ENCODE measurements at places on chromosomes 6 and 20. TPM values are rescaled to one million over a fixed set of nuclear protein-coding genes. Genes with fewer than 3 reads are reported as not detected.

- no peaks in the 10 kb centered on the region for H3K27me3 ChIP-seq
- no peak overlapping the region for H3K27ac ChIP-seq
- H3K4me1 ChIP-seq = no peaks in the 10 kb centered on the region
- H3K36me3 ChIP-seq = no peaks in the 10 kb centered on the region
- no peak overlapping the region for H3K4me3 ChIP-seq
Measured at GRCh38 chr6:18712595-18712994, 325.4 kb downstream of the RNF144B start.

DNA sequence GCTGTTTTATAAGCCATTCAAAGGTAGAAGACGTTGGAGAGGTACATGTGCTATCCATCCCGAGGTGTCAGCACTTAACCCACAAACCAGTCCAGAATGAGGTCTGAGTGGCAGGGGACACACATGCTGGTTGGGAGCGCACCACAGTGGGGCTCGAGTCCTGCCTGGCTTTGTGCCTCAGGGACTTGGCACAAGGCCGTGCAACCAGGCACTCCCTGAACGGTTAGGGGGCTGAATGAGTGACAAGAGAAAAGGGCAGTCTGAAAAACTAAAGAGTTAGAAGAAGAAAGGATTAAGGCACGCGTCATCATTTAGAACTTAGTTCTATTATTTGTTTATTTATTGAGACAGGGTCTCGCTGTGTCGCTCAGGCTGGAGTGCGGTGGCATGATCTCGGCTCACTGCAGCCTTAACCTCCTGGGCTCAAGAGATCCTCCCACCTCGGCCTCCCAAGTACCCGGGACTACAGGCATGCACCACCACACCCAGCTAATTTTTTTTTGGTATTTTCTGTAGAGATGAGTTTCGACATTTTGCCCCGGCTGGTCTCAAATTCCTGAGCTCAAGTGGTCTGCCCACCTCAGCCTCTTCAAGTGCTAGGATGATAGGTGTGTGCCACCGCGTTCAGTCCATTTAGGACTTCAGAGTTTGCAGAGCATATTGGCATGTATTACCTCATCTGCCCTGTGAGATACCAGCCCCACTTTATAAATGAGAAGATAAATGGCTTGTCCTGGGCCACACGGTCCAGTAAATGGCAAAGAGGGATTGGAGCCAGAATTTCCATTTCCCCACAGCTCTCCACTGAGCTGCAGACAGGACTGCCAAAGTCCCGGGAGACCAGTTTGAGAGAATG, 47.4 kb upstream of the IRF4 start:
- peaks cover 24% of the 10 kb centered on the region for H3K4me1 ChIP-seq
- H3K36me3 ChIP-seq = peaks cover 6% of the 10 kb centered on the region
- H3K27me3 ChIP-seq = no peaks in the 10 kb centered on the region
- H3K4me3 ChIP-seq = no peak overlapping the region
- no peak for DNase-seq

Gene EMILIN3
- 0.58 TPM for total RNA-seq

Gene HAO1
- total RNA-seq = not detected

GRCh38 chr20:63810730-63811490, 20.2 kb downstream of the ZBTB46 start:
- no peak overlapping the region for H3K27ac ChIP-seq
- DNase-seq = no peak
- H3K27me3 ChIP-seq = no peaks in the 10 kb centered on the region
- no peaks in the 10 kb centered on the region for H3K4me1 ChIP-seq
- no peaks in the 10 kb centered on the region for H3K36me3 ChIP-seq

Gene CDSN
- not detected for total RNA-seq

Gene ARMC2
- 3.3 TPM for total RNA-seq

Gene PBOV1
- not detected for total RNA-seq

Gene GGTLC1
- total RNA-seq = not detected

GRCh38 chr6:47162793-47163192, 120.7 kb upstream of the ADGRF1 start:
- H3K27ac ChIP-seq = no peak overlapping the region
- H3K36me3 ChIP-seq = no peaks in the 10 kb centered on the region
- no peak overlapping the region for H3K4me3 ChIP-seq
- H3K4me1 ChIP-seq = no peaks in the 10 kb centered on the region
- DNase-seq = no peak

Gene NKAIN2
- total RNA-seq = not detected

DNA sequence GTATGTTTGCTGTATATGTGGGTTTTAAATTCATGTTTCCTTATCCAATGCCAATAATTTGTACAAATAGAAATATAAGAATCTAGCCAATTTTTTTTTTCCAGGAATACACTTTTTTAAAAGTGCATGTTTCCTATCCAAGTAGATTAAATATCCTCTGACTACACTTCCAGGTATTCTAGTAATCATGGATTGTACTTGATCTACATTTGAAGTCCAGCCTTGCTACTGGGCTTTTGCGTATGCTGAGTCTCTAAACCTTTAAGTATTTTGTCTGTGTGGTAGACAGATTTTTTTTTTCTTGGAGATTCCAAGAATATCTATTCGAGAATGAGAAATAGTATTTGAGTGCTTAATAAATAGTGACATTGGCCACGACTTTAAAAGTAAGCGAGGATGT, 188.3 kb downstream of the SASH1 start:
- no peaks in the 10 kb centered on the region for H3K4me1 ChIP-seq
- no peak overlapping the region for H3K4me3 ChIP-seq
- H3K36me3 ChIP-seq = no peaks in the 10 kb centered on the region
- no peaks in the 10 kb centered on the region for H3K27me3 ChIP-seq
- H3K27ac ChIP-seq = no peak overlapping the region
- no peak for DNase-seq

Gene TRIM40
- not detected for total RNA-seq

Gene SLC13A3
- not detected for total RNA-seq

Gene ADAM33
- not detected for total RNA-seq

Gene SLC35F1
- total RNA-seq = not detected

DNA sequence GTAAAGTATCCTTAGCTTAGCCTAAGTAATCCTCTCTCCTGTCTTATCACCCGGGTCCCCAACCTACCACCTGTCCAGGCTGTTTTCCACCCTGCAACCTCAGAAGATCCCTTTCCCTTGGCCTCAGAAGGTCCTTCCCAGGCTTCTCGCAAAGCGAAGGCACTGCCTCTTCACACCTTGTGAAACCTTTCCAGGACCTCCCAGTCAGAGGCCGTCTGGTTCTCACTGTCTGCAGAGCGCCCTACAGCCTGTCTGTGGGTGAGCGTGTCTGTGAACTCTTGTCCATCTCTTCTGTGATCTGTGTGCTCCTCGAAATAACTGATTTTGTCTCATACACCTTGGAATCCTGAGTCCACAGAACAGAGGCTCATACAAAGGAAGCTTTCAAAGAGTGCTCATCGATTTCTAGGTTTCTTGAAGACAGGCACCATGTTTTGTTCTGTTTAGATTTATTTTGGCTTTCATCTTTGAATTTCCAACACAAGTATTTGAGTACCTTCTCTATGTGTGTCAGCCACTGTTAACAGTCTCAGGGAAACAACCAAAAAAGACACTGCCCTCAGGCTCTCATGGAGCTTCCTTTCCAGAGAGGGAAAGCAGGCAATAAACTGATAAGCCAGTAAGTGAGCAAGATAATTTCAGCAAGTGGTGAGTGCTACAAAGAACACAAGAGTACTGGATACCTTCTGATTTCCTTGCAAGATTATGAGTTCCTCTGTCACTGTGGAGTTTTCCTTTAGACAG, 6.3 kb downstream of the PDE10A start:
- DNase-seq = no peak
- no peaks in the 10 kb centered on the region for H3K36me3 ChIP-seq
- H3K4me1 ChIP-seq = no peaks in the 10 kb centered on the region
- H3K4me3 ChIP-seq = no peak overlapping the region
- H3K27me3 ChIP-seq = peaks cover 24% of the 10 kb centered on the region

Gene ME1
- total RNA-seq = not detected

- H3K36me3 ChIP-seq = no peaks in the 10 kb centered on the region
- H3K27ac ChIP-seq = no peak overlapping the region
- no peaks in the 10 kb centered on the region for H3K4me1 ChIP-seq
- H3K27me3 ChIP-seq = no peaks in the 10 kb centered on the region
- no peak overlapping the region for H3K4me3 ChIP-seq
- DNase-seq = no peak
Measured at GRCh38 chr6:134604014-134604676, 286.2 kb upstream of the SGK1 start.

DNA sequence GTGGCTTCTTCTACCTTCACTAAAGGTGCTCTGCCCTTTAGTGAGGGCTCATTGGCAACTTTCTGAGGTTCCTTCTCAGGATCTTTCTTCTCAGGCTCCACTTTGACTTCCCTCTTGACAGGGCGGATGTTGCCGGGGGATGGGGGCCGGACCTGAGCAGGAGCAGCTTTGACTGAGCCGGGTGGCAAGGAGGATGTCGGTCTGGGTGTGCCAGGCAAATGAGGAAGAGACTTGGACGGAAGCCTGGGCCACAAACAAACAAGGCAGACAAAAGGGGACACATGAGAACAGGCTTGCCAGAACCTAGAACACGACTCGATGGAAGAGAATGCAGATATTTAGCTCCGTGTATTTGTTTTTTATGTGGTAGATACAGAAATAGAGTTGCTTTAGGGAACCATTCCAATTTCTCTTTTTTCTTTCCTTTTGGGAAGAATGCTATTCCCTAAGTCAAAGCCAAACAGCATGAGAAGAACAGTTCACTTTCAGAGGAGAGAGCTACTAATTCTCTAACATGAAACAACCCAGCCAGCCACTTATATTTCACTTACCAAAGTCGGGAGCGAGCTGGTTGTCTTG, 76.2 kb upstream of the BCLAF1 start:
- H3K4me3 ChIP-seq = peak overlapping the region; percentile 31
- no peak overlapping the region for H3K27ac ChIP-seq
- no peaks in the 10 kb centered on the region for H3K36me3 ChIP-seq

DNA sequence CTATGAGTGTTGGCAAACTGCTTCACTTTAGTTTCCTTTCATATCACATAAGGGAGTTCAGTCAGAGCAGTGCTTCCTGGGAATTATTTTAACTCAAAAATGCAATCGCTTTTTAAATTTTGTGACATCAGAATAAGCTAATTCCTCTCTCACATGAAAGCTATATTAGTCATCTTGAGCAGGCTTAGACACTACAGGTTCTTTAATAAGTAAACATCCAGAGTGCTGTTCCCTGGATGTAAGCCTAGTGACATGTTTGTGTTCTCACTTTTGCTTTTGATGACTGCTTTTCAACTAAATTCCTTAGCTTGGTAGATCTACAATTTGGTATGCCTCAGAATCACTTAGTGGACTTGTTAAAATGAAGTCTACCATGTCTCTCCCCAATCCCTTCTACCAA, 252.7 kb upstream of the POU3F2 start:
- no peak overlapping the region for H3K4me3 ChIP-seq
- H3K4me1 ChIP-seq = no peaks in the 10 kb centered on the region
- no peak for DNase-seq

- H3K4me3 ChIP-seq = no peak overlapping the region
- peaks cover 2% of the 10 kb centered on the region for H3K4me1 ChIP-seq
- no peaks in the 10 kb centered on the region for H3K27me3 ChIP-seq
- H3K36me3 ChIP-seq = peaks cover 15% of the 10 kb centered on the region
Measured at GRCh38 chr6:30895343-30895742, 11.0 kb downstream of the DDR1 start.

DNA sequence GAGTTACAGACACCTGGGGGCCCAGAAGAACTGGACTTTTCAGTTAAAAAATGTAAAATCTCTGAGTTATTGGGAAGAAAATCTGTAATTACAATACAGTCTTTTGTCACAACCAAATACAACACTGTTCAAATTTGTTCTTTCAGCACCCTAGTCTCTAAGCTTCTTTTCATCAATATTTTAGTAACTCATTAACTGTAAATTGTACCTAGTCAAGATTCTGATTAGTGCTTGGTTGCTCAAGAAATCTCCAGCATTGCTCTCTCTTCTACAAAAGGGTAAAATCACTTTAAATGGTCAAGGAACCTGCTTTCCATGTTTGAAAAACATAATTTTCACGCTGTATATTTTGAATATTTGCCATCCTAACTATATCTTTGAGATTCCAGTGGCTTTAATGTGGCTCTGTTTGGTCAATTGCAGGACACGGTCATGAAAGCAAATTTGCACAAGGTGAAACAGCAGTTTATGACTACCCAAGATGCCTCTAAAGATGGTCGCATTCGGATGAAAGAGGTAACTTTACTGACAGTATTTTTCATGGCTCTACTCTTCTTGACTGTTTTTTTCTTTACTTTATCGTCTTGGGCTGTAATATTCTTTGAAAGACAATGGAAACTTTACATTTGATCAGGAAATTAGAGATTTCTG, 9.2 kb downstream of the SCGN start:
- no peaks in the 10 kb centered on the region for H3K36me3 ChIP-seq
- no peak for DNase-seq
- no peak overlapping the region for H3K27ac ChIP-seq
- H3K4me3 ChIP-seq = no peak overlapping the region

Gene LY6G6D
- not detected for total RNA-seq

Gene HBS1L
- total RNA-seq = 94.4 TPM

DNA sequence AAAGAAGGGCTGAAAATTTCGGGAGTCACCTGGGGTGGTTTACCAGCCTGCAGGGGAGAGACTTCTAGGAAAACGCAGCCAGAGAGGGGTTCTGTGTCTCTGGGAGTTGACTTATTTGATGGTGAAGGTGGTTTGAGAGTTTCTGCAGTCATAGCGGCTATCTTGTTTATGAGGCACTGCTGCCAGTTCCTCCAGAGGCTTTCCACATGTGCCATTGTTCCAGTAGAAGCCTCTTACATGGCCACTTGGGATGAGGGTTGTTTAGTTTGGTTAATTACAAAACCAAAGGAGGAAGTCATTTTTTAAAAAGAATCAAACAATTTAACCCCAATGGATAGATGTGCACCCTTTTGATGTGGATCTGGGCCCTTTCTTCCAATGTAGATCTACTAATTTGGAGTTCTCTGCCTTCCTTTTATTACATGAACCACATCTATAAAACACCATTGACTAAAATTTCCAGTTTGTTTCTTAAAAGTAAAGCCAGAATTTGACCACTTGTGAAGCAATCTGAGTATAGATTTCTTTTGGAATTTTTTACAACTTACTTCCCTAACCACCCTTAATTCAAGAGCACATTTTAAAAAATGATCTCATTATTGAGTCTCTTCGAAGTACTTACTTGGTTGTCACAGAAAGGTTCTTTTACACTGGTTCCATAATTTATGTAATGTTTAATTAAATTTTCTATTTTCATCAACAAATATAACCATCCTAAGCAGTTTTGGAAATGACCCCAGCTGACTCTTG, 97.6 kb downstream of the TCP11 start:
- no peak for DNase-seq
- no peak overlapping the region for H3K27ac ChIP-seq
- H3K36me3 ChIP-seq = no peaks in the 10 kb centered on the region
- H3K4me3 ChIP-seq = no peak overlapping the region
- H3K27me3 ChIP-seq = no peaks in the 10 kb centered on the region
- peaks cover 8% of the 10 kb centered on the region for H3K4me1 ChIP-seq

- no peak for DNase-seq
- H3K4me3 ChIP-seq = no peak overlapping the region
- no peaks in the 10 kb centered on the region for H3K36me3 ChIP-seq
- peaks cover 9% of the 10 kb centered on the region for H3K27me3 ChIP-seq
- no peaks in the 10 kb centered on the region for H3K4me1 ChIP-seq
- H3K27ac ChIP-seq = no peak overlapping the region
Measured at GRCh38 chr20:38324159-38324558, 20.2 kb downstream of the BPI start.

Gene LHFPL5
- not detected for total RNA-seq

Gene DDO
- total RNA-seq = not detected
